Fibroblast of the aortic adventitia (primary cell): ENCODE measurements at places on chromosomes 3 and 15.

DNA sequence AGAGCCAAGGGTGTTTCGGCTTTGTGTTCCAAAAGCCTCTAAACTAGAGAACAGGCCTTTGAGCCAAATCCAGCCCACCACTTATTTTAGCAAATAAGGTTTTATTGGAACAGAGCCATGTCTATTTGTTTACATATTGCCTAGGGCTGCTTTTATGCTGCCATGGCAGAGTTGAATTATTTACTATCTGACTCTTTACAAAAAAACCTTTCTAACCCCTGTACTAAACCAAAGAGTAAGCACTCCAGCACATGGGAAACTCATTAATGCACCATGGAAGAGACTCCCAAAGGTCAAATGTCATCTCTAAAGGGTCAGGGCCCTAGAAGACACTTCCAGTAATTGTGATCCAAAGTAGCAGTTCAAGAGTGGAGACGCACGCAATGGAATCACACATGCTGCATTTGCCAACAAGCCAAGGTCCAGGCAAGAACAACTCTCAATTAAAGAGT, 22.3 kb downstream of the OSBPL10 start:
- no peak for DNase-seq

- DNase-seq = no peak
These were observed 300.4 kb upstream of the STT3B start for GRCh38 chr3:31232055-31233025.

DNA sequence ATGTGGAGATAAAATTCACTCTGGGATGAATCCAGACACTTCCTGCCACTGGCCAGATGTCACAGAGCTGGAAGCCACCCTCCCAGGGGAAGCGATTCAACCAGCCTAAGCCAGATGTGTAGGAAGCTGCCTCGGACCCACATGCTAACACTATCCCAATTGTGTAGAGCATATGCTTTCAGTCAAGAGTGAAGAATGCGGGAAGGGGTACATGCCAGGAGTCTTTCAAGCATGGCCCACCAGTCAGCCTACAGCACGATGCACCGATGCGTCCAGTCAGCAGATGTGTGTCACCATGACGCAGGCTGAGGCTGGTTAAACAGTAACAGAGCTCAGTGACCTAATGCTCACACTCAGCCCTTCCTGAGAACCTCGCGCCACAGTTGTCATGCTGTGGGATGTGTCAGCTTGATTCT, 38.8 kb upstream of the BNC1 start:
- DNase-seq = peak; percentile 75

- no peak for DNase-seq
These were observed 218.2 kb downstream of the VGLL3 start for GRCh38 chr3:86772699-86773098.

DNA sequence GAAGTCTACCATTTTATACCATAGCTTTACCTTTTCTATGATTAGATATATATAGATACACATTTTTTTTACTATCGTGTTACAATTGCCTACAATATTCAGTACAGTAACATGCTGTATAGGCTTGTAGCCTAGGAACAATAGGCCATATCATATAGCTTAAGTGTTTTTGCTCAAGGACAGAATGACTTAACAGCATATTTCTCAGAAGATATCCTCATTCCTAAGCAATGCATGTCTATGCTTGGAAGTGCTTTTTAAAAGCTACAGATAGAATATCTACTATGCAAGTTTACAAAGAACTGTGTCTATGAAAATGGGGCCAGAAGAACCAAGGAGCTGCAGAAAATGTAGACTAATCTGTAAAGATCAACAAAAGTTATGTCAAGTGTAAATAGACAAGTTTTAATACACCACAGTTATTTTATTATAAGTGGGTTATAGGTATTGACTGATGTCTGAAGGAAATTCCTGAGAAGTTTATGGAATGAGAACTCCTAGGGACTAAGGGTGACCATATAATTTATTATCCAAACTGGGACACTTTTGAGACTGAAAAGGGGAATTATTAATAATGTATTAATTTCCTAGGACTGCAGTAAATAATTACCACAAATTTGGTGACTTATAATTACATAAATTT, 138.7 kb upstream of the TGFBR2 start:
- DNase-seq = peak; percentile 33

DNA sequence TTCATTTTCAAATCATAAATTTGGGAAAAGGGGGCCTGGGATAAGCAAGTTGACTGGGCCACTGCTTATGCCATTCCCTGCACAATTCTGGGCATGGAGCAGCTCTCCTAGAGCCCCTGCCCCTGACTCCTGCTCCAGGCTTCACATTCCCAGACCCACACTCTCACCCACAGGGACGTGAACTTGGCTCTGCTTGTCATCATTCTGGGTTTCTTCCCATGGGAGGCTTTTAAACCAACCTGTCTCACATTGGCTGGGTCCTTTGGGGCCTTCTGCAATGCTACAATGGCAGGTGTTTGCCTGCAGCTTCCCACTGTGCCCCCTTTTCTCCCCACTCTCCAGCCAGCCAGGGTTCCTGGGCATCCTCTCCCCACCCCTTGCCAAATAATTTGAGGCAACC, 49.1 kb downstream of the CYP19A1 start:
- no peak for DNase-seq

DNA sequence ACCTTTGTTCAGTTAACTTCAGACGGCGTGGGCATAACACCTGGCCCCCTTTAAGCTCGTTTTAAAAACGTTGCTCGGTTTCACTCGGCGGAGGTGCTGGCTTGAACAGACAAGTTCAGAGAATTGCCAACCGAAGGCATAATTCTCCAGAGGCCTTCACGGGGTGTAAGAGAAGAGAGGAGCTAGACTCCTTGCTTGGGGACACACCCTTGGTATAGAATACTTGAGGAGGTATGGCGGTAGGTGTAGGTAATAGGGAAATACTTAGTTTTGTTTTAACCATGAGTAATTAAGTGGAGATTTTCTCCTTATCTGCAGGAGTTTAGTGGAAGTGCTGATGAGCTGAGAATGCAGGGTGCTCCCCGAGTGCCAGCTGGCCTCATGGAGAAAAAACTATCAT, 921 bp downstream of the FBXL2 start:
- DNase-seq = peak; percentile 16

DNA sequence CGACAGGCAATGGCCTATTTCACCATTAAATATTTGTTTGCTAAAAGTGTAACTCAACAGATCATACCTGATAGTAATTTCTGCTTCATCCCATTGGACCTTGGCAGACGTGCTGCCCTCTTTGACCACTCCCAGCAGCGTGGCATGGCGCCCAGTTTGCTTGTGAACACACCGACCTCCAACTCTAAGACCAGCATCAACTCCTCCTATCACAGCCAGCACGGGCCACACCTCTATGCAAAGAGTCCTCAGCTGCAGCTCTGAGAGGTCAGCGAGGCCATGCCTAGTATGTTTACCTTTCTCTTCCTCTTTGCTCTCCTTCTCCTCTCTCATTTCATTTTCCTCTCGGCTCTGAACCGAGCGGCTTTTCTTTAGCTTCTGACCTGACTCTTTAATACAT, 80.6 kb downstream of the FBXL22 start:
- DNase-seq = no peak

- no peak for DNase-seq
These were observed 51.8 kb upstream of the CDAN1 start for GRCh38 chr15:42788725-42789124.

DNA sequence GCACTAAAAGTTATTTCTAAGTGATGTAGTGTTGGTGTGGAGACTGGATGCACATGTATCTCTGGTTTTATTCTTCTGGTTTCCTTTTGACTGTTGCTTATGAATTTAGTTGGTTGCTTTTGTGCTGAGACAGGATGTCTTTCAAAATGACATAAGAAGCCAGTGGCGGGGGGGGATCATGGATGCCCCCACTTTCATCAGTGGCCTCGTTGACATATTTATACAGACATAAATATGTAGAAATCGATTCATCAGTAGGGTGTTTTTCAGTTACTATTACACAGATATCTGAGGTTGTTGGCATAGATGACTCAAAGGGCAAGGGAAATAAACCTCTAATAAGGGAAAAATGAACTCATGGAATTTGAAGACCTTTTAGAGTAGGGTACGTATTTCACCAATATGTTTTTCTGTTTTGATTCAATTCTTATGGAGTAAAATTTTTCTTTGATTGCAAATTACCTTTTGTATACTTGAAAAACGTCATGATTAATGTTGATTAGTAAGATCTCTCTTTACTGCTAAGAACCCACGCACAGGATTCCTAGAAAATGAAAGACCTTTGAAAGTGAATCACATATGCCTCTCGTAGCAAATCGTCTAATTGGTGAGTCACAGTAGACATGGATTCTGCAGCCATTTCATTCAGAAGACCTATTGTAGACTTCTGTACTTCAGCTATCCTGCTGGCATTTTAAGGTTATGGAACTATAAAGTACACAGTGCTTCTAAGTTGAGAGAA, 97.4 kb upstream of the RBMS3 start:
- DNase-seq = peak; percentile 65

GRCh38 chr15:29749365-29750086, 72.7 kb downstream of the TJP1 start:
- no peak for DNase-seq

DNA sequence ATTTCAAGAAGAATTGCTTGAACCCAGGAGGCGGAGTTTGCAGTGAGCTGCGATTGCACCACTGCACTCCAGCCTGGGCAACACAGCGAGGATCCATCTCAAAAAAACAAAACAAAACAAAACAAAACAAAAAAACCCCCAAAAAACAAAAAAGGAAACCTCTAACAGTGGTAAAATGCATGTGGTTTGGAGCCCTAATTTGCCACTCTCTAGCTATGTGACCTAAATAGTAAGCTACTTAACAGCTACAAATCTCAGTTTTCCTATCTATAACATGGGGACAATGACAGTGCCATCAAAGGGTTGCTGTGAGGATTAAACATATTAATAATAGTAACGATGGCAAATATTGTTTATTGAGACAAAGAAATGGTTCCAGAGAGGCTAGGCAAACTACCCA, 119.4 kb upstream of the LMOD3 start:
- DNase-seq = no peak

DNA sequence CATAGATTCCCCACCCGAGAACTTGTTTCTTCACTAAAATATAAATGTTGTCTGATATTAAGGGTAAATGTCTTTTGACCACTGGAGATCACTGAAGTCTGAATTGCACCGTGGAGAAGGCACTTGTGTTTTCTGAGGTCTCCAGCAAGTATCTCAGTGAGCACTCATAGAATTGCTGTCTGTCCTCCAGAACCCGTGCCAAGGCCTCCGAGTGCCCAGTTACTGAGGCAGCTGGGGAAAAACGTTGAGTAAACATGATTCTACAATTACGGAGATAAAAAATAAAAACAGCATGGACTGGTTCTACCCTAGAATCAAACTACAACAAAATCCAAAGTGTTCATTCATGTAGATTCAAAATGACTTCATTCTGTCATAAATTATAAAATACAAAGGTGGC, 60.0 kb downstream of the MLH1 start:
- no peak for DNase-seq

- peak; percentile 43 for DNase-seq
These were observed 271.9 kb downstream of the SUCLG2 start for GRCh38 chr3:67382536-67382935.

DNA sequence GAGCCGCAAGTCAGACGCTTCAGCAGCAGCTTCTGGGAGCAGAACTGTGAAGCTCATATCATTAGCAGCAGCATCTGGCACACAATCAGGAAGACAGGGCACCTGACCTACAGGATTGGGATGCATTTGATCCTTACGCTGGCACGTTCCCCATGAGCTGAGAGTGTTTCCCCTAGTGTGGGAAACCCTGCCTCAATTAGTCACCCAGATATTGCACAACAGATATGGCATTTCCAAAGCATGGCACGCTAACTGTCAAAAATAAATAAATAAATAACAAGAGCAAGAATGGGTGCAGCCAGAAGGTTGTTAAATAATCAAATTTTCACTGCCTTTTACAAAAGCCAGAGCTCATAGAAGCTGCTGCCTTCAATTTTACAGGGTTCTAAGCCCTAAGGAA, 189.6 kb upstream of the THBS1 start:
- peak; percentile 40 for DNase-seq

- peak; percentile 26 for DNase-seq
These were observed 203.8 kb upstream of the FEZF2 start for GRCh38 chr3:62577153-62577552.

DNA sequence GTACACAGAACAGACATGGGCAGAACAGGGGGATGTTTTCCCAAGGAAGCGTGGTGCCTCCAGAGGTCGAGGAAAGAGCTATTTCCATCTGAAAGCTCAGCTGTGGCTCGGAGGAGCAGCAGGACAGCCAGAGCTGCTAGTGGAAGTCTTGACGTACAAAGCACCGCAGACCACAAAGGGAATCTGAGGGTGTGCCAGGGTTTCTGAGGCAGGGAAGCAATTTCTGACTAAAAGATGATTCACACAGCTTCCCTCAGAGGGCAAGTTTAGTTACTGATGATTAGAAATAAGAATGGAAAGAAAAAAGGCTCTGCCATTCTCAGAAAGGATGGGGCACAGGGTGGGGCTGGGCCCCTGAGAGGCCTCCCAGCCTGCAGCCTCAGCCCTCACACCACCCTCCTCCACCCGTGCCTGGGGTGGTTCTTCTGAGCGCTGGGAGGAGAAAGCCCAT, 45.8 kb upstream of the SEC13 start:
- DNase-seq = peak; percentile 98

DNA sequence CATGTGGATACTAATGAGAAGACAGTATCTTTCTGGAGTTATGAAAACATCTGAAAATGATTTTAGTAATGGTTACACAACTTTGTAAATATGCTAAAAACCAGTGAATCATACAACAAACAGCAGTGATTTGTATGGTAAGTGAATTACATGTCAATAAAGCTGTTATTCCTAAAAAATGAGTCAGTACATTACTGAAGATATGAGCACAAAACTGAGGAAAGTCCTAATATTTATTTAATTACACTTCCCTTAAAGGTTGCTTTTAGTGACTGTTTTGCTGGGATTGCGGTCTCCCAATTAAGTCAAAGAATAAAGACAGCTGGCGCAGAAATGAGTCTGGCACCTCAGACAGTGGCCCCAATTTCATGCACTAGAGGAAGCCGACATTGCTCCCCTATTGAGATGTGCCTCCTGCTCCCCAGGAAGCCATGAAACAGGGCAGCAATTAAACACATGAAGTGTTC, 50.9 kb upstream of the FSIP1 start:
- DNase-seq = peak; percentile 70

GRCh38 chr3:149479621-149480325, 5.3 kb downstream of the TM4SF4 start:
- peak; percentile 79 for DNase-seq

DNA sequence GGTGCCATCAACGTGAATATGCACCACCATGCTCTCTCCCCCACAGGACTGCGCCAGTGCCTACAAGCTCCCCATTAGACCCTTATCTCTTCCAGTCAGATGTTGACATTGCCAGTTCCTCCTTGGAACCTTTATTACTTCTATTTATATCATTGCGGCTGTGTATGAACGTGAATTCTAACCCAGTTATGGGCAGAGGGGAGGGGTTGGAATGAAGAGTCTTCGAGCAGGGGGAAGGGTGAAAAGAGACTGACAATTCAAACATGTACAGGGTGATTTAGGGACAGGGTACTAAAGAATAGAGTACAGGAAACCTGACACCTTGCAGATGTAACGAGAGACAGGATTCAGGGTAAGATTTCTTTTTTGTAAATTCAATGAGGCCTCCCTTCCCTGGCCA, 41.8 kb upstream of the ST6GAL1 start:
- no peak for DNase-seq

GRCh38 chr3:61522060-61522459, 39.3 kb upstream of the PTPRG start:
- DNase-seq = no peak
